Stimulated activated CD4-positive, alpha-beta T cell treated with anti-CD3 and anti-CD28 coated beads, Interleukin-2, amount 100 ng/mL, for 48 hours (primary cell): ENCODE measurements at places on chromosomes 11 and 22.

GRCh38 chr11:68497761-68498160 lies 37.2 kb downstream of the PPP6R3 start:
- DNase-seq: no peak

GRCh38 chr11:68950762-68951161 lies 30.0 kb downstream of the MRGPRD start:
- DNase-seq: no peak

- no peak for DNase-seq
Measured at GRCh38 chr22:27238935-27239510, 562.5 kb downstream of the MN1 start.

DNA sequence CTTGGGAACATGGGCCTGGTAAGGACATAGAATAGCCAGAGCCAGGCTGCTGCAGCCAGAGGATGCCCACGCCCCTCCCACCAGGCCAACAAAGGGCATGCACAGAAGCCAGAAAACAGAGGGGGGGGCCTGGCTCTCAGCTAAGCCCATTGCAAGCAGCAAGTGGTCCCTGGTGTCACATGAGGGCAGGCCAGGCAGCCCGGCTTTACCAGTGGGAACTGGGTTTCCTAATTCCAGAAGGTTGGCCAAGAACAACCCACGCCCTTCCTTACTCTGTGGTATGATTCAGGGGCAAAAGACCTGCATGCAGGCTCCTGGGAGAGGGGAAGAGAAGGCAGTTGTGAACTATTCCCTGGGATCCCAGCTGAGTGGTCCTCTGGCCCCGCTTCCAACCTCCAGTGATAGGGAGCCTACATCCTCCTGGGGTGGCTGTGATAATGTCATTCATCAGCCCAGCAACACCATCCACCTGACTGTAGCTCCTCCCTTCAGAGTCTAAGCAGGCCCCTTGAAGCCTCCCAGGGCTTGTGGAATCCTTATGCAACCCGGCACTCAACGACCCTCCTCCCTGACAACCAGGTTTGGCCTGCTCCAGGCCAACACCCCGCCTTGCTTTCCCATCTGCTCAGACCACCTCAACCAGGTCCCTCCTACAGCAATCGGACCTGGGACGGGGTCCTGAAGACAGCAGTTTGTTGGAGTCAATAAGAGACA lies 62.1 kb upstream of the LMO1 start:
- DNase-seq: no peak

DNA sequence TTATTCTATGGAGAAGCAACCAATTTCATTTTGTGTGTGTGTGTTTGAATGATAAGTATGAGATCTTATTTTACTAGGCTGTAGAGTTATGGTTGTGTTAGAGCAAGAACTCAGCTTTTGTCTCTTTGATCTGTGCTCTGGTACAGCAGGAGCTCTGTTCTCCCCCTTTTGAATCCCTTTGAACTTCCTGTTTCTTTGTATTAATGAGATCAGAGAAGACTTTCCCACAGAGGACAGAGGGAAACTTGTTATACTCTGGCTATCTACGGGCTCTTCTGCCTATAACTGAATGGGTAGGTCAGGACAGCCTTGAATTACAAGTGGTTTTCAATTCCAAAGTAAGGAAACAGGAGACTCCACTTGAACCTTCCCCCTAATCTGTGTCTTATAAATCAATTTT lies 1015.0 kb upstream of the RAG2 start:
- no peak for DNase-seq

DNA sequence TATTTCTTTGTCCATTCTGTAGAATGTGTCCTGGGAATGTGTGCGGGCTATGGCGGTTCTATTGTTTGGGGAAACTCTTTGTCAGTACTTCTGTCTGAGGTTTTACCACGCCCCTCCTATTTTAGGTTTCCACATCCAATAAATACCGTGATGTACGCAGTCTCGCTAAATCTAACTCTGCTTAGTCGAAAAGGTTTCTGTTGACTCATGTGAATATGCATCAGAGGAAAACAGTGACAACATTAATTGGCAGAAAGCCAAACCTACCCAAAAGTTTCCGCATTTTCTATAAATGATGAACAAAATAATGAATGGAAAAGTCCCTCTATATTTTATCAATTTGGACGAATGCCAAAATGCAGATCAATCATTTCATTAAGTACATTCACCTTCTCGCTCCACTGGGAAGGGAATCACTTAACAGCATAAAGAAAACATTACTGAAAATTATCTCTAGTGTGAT lies 143.4 kb downstream of the MAML2 start:
- DNase-seq: no peak

- no peak for DNase-seq
Measured at GRCh38 chr11:92295175-92296137, 70.8 kb downstream of the FAT3 start.

GRCh38 chr22:39362932-39363331 lies 13.1 kb downstream of the SYNGR1 start:
- DNase-seq: no peak

DNA sequence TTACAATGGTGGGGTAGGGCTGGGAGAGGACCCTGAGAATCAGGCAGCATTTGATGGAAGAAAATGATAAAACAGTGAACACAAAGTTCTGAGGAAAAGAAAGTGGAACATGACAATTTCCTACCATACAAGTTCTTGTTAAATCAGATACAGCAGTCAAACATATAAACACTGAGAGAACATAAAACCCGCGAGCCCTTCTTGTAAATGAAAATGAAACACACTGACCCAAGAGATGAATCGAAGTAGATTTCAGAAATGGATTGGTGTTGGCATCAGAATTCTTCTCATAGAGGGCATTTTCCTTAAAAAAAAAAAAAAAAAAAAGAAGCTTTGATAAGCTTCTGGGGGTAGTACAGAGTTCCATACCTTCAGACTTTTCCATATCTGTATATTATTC lies 134.7 kb upstream of the TMEM45B start:
- DNase-seq: no peak
